ENCODE measurements at places on chromosomes 5 and 9.

GRCh38 chr5:100900796-100901781 is 2.0 kb downstream of the ST8SIA4 start:
- peak; percentile 70 for DNase-seq
- peak overlapping the region; percentile 46 for H3K4me3 ChIP-seq
- H3K36me3 ChIP-seq = no peaks in the 10 kb centered on the region
- no peaks in the 10 kb centered on the region for H3K27me3 ChIP-seq

DNA sequence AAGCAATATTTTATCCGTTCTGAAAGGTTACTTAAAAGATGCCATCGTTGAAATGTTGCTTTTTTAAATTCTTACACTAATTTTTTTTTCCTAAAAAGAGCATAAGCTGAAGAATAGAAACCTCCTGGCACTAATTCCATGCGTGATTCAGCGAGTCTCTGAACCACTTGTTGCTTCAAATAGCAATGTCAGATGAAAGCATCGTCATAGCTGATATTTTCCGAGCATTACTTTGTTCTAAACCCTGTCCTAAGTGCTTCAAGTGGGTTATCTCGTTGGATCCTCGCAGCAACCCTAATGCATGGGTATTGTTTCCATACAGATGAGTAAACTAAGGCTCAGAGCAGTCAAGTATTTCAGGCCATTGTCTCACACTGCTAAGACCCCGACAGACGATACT is 79.7 kb downstream of the CDH6 start:
- DNase-seq = no peak
- no peaks in the 10 kb centered on the region for H3K27me3 ChIP-seq
- H3K4me3 ChIP-seq = no peak overlapping the region
- H3K27ac ChIP-seq = no peak overlapping the region

- no peaks in the 10 kb centered on the region for H3K27me3 ChIP-seq
- H3K4me3 ChIP-seq = no peak overlapping the region
- no peaks in the 10 kb centered on the region for H3K4me1 ChIP-seq
- DNase-seq = no peak
Observed at GRCh38 chr5:50576265-50576664, 90.2 kb upstream of the PARP8 start.

DNA sequence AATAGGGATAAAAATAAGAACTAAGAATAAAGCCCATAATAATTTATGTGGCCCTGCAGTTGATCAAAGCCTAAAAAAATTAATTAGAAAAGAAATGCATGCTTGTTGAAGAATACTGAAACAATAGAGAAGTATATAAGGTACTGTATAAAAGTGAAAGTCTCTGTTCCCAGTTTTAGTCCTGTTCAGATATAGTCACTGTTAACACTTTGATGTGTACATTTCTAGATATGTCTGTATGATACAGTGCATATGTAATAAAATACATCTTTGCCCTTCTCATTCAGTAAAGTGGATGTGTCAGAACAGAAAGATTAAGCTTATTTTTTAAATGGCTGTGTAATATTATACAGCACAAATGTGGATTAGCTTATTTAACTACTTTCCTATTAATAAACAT is 4.1 kb downstream of the C9orf85 start:
- no peak overlapping the region for H3K27ac ChIP-seq
- no peak overlapping the region for H3K4me3 ChIP-seq
- no peak for DNase-seq
- no peaks in the 10 kb centered on the region for H3K4me1 ChIP-seq
- H3K27me3 ChIP-seq = no peaks in the 10 kb centered on the region

GRCh38 chr5:1966461-1966860 is 83.7 kb upstream of the IRX4 start:
- H3K4me1 ChIP-seq = no peaks in the 10 kb centered on the region
- no peaks in the 10 kb centered on the region for H3K36me3 ChIP-seq
- no peaks in the 10 kb centered on the region for H3K27me3 ChIP-seq
- H3K27ac ChIP-seq = no peak overlapping the region

DNA sequence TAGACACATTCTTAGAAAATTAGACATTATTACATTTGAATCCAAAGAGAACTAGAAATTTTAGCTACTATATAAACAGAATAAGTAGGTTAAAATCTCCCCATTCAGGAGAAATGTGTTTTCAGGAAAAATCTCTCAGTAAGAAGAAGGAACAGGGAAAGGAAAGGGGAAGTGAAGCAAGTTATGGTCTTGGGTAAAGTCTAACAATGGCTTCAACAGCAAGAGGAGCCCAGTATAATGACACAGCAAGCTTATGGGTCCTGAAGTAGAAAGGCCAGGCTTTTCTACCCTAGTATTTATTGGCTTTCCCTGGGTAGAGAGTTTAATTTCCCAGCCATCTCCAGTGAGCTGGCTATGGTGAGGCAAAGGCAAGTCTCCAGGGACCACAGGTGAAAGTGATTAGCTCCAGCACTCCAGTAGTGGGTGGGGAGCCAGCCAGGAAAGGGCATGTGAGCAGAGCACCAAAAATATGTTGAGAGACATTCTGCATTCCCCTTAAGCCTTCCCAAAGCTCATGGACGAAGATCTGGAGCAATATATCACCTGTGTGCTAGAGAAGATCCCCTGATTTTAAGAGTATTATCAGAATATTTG is 981.7 kb downstream of the NR2F1-AS1 start:
- no peaks in the 10 kb centered on the region for H3K4me1 ChIP-seq
- no peaks in the 10 kb centered on the region for H3K36me3 ChIP-seq
- DNase-seq = no peak
- no peak overlapping the region for H3K27ac ChIP-seq

DNA sequence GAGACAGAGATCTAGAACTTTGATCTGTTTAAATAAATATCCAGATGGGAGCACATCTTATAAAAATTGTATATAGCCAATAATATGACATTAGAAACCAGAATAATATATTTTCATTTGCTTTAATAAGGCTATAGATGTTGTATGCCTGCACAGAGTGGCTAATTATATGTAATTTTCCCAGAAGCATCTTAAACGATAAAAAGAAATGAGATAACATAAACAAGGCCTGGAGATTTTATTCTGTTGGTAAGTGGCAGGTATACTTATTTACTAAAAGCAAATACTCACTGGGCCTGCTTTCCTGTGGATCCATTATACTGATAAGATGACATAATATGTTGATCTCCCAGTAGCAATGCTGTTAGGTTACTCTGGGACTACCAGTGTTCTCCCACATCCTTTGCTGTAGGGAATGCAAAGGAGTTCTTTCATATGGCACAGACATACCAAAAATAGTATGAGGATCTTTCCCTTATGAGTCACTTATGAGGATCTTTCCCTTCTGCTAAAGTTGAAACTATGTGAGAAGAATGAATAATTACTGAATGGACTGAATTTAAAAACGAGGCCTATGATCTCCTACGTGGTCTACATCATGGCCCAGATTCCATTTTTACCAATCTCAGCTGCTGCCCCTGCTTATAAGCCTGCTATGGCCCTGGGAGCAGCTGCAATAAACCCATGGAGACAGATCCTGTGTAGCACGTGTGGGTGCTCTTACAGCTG is 112.1 kb downstream of the NUDT12 start:
- no peak overlapping the region for H3K4me3 ChIP-seq
- H3K27ac ChIP-seq = no peak overlapping the region
- no peaks in the 10 kb centered on the region for H3K4me1 ChIP-seq
- no peak for DNase-seq
